ENCODE measurements at places on chromosomes 11 and 22.

- DNase-seq = no peak
Observed at GRCh38 chr11:107538821-107539220, 26.7 kb downstream of the ALKBH8 start.

DNA sequence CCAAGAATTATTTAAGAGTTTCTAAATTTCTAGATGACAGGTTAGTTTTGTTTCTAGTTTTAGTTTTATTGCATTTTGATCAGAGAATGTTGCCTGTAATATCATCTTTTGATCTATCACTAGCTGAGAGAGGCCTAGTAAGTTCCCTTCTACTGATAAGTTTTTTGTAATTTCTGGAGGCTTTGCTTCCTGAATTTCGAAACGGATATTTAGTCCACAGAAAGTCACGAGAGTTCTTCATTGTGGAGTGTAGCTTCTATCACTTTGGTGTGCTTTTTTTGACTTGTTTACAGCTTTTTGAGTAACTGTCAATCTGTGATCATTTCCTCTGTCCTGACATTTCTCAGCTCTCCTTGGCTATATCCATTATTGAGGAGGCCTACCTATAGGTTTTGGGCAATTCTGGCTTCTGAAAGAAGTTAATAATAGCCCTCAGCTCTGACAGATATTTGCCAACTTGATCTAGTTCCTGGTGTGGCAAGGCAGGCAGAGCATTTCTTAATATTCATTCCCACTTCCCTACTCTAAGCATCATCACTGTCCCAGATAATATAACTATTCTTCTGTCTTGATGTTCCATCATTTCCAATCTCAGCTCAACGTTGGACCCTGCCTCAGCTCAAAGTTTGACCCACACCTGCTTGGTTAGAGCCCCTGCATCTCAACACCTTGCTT is 171.3 kb downstream of the BLID start:
- DNase-seq = no peak

DNA sequence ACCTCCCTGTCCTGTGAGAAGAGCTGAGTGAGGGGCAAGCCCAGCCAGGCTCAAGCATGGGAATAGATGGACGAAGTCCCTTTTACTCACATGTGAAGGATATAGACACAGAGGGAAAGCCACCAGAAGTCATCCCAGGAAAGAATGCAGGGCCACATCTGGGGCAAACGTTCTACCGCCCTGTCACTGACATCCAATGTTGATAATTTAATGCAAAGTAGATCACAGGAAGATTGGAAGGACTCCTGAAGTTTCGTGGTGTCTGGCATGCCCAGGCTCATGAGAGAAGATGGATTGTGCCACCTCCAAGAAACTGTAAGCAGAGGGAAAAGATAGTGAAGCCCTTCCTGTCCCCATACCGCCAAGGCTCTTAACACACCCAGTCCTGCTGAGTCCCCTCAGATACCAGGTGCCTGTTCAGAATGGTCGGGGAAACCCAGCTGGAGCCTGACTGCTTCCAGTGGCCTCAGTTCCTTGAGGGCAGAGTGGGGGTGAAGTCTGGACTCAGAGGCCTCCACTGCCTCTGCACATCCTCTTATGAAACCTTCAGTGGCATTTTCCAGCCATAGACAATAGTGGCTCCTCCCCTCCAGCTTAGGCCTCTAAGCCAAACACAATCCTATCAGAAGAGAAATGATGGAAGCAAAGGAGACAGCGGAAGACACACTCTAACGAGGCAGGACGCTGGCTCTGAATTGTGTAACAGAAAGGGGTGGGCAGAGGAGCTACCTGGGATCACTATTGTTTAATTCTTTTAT is 7.5 kb upstream of the STK33 start:
- DNase-seq = no peak

GRCh38 chr11:46743693-46744339 is 24.8 kb downstream of the F2 start:
- no peak for DNase-seq

DNA sequence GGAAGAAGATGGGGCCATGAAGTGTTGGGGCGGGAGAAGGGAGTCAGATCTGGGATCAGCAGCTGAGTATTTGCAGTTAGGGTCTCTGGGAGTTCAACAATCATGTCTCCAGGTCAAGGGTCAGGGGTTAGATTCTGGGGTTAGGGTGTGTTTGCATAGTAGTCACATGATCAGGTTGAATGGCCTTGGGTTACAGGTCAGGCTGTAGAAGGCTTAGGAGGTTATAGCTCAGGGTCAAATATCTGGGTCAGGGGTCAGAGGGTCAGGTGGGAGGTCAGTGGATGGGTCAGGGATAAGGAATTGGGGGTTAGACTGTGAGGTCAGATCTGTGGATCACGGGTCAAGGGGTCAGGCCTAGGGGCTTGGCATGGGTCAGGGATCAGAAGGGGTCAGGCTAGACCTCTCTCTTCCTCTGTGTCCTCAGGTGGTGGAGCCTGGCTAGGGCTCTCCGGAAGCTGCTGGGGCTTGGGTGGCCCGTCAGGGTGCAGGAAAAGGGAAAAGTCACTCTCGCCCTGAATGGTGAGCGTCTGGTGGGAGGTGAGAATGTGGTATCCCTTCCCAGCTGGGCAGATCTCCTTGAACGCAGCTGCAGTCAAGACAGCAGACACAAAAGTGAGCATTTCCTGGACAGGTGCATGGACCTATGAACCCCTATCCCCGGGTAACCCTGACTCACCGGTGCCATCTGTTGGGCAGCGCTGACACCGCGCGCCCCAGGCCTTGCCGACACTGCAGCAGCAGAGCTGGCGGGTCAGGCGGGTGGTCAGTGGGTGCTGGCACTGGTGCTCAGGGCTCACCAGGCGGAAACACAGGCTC is 6.4 kb downstream of the LTBP3 start:
- DNase-seq = peak; percentile 65

DNA sequence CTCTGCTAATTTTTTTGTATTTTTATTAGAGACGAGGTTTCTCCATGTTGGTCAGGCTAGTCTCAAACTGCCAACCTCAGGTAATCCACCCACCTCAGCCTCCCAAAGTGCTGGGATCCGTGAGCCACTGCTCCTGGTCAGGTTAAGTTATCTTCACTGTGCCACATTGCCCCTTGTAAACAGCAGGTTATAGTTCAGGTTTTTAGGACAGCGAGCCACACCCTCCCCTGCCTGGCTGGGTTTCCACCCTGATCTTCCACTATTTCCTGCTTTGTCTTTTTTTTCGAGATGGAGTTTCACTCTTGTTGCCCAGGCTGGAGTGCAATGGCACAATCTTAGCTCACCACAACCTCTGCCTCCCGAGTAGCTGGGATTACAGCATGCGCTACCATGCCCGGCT is 16.1 kb downstream of the ACO2 start:
- DNase-seq = no peak

- no peak for DNase-seq
Observed at GRCh38 chr22:19845054-19845722, 9.5 kb downstream of the GNB1L start.

DNA sequence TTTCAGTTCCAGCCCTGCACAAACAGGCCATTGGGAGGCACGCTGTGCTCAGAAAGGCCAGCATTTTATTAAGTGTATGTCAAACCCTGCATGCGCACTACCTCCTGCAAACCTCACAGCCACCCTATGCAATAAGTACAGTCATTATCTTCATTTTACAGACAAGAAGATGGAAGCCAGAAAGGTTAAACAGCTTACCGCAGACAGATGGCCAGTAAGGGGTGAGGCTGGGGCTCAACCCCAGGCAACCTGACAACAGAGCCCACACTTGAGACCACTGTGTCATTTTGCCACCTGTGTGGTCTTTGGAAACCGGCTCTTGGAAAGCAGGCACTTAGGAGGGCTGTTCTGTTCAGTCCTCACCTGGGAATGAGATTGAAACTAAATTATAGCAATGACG is 142.3 kb downstream of the NXPE2 start:
- no peak for DNase-seq

- no peak for DNase-seq
Observed at GRCh38 chr11:84232511-84232910, 946.3 kb upstream of the CCDC90B start.
